ENCODE measurements at places on chromosomes 5 and 9.

GRCh38 chr9:28389411-28389810 lies 816.1 kb upstream of the C9orf72 start:
- DNase-seq = no peak

GRCh38 chr9:87671478-87671877 lies 54.4 kb upstream of the CTSL start:
- DNase-seq = no peak

GRCh38 chr9:134283111-134283515 lies 43.1 kb upstream of the RXRA start:
- no peak for DNase-seq

GRCh38 chr9:127540664-127541041 lies 71.4 kb upstream of the STXBP1 start:
- no peak for DNase-seq

GRCh38 chr5:43152946-43153345 lies 32.2 kb downstream of the ZNF131 start:
- no peak for DNase-seq

DNA sequence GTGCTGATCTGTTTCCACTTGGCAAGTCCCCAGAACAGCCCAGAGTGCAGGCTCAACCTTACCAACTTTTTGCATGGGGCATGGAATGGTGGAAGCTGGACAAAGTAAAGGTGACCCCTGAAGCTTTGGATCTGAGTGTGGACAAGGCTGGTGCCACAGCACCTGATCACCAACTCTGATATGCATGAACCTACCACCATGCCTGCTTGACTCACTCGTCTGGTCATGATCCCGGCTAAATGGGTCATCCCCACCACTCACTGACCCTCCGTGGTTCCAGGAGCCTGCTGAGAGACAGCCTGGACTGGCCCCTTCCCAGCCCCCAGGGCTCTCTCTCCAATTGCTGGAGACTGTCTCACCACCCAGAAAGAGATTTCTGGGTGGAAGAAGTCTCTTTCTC lies 14.4 kb upstream of the SLC22A4 start:
- DNase-seq = no peak

GRCh38 chr9:91921371-91921770 lies 28.7 kb downstream of the ROR2 start:
- DNase-seq = no peak

DNA sequence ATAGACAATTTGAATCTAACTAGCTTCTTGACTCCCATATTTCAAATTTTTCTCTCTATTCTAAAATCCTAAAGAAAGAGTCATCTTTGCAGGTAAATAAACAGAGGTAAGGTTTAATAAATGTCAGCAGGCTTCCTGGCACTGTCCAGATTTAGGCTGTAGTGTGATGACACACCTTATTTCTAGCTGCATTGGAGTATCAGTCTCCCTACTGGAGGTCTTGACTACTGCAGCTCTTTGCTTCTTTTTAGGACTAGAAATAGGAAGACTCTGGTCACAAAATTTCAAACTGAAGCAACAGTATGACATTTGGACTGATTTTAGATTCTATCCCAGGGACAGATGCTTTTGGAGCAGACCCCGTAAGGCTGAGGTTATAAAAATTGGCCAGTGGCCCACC lies 40.7 kb upstream of the PPP3R2 start:
- no peak for DNase-seq
